Right hindlimb (tissue), 1 donor: ENCODE measurements at places on chromosomes 2 and 18.

DNA sequence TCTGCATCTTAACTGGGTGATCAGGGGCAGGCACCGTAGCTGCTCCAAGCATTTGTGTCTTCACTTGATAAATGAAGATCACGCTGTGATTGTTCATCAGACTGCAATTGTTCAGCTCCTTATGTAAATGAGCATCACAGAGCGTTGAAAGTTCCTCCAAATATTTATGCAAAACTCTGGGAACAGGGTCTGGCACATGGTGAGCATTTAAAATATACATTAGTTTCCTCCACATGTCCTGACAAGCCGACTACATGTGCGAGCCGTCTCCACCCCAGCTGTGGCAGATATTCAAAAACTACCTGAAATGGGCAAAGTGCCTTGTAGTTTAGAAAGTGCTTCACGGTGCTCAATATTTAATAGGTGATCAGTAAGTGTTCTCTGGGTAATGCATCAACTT is 175.1 kb upstream of the ID2 start:
- DNase-seq, result no peak

DNA sequence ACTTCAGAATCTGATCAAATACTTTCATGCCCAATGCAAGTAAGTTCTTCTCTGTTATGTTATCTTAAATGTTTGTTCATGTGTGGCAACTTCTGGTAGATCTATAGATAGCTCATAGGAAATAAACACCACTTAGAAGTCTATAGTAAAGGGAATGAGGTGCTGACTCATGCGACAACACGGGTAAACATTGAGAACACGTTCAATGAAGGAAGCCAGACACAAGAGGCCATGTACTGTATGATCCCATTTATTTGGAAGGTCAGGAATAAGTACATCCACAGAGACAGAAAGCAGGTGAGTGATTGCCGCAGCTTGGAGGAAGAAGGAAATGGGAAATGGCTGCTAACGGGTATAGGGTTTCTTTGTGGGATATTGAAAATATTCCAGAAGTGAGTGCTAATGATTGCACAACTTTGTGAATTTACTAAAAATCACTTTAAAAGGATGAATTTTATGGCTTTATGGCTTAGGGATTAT is 95.4 kb downstream of the ITGB1BP1 start:
- DNase-seq, result no peak

DNA sequence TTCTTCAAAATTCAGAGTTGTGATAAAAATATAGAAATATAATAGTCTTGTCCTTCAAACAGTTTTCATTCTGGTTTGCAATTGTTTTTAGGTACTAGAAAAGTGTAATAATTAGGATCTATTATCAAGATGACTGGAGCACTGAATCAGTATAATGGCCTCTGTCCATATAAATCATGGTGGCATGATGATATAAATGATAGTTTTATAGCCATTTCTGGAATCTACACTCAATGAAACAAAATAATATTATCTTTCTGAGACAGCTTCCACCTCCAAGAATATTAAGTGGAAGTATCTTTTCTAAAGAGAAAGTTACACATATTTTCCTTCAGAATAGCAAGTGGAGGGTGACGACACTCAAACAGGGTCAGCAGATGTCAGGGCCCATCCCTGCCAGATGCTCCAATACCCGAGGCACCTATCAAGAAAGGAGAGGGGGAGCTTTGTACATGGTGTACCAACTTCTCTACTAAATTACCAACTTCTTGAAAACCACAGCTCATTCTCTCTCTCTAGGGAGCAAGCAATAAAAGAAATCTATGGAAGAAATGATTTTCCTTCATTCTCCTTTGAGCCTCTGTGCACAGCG is 882.7 kb upstream of the CHAC2 start:
- DNase-seq, result peak; percentile 29

GRCh38 chr2:112749755-112750559 is 14.5 kb downstream of the CKAP2L start:
- peak; percentile 69 for DNase-seq

DNA sequence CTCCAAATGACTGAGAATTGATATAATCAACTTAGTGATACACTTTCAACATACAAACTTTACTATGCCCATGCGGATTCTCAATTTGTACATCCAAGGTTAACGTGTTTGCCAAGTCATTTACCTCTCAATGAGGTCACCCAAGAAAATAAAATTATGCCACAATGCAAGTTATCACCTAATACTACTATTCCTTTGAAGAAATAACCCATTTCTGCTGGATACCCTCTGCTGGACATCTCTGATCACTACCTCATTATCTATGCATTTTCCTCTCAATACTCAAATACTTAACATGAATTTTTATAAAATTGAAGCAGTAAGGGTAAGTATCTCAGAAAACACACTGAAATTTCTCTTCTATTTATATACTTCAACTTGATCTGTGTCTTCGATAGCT is 12.7 kb downstream of the HNRNPLL start:
- DNase-seq, result no peak
